Left lung (tissue), 14 donors: ENCODE measurements at places on chromosomes 2 and 18. TPM values are rescaled to one million over a fixed set of nuclear protein-coding genes. Genes with fewer than 3 reads are reported as not detected.

OXER1 gene
- polyA plus RNA-seq, result 9.4 TPM

LOXHD1 gene
- polyA plus RNA-seq, result 1.4 TPM

ACTG2 gene
- 94.1 TPM for polyA plus RNA-seq

- no peak for DNase-seq
Observed at GRCh38 chr2:65294701-65295100, 67.1 kb downstream of the ACTR2 start.

FBXO15 gene
- polyA plus RNA-seq, result 2.8 TPM

DNA sequence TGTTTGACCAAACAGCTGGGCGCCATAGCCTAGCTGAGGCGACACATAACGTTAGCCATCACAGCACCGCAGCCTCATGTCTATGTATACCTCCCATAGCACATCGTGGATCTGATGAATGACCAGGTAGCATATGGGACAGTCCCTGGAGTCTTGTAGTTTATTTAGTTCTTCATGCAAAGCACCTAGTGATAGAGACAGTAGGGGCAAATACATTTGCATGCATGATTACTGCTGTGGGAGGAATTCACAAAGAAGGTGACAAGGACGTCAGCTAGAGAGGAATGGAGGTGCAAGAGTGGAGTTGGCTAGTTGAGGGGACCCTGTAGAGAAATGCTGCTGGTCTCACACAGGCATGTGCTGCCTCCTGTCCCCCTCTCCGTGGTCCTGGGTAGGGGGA lies 478.9 kb upstream of the HS6ST1 start:
- DNase-seq, result no peak

TUBB8B gene
- polyA plus RNA-seq, result 0.56 TPM

DNA sequence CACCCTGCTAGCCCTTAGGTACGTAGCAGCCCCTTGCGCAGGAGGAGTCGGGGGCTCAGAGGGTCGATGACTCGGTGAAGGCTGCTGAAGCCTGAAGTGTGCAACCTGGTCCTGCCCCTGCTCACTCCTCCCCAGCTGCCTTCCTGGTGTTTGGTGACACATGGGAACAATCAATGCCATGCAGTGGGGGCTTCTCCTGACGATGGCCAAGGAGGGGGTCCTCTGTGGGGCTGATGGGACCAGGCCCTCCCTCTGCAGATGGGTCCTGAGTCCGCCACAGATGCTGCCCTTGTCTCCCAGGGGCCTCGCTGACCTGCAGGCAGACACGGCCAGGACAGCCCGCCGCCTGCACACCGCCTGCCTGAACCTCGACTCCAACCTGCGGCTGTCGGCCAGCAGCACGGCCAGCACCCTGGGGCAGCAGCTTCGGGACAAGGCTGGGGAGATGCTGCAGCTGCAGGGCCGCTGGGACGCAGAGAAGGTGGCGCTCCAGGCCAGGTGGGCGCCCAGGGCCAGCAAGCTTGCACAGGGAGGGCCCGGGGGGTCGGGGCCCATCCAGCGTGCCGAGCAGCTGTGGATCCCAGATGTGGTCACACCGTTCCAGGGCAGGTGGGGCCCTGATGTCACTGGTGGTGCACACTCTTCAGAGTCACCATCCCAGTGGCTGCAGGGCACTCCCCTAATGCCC lies 24.6 kb downstream of the CROCC2 start:
- no peak for DNase-seq

DNA sequence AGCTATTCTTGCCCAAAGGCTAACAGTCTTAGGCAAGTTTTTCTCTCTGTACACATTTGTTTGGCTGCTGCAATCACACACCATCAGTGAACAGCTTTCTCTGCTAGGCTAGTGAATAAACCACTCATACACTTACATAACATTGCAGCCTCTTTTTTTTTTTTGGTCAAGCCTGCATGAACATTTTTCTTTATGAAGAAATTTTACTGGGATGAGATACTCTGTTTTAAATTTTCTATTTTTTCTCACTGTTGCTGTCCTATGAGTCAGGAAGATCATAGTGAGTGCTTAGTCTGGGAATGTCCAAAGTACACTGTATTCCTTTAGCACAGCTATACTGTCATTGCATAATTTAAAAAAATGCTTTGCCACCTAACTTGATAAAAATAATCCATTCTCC lies 58.5 kb downstream of the ROCK1 start:
- DNase-seq, result no peak

MYO5B gene
- 14.1 TPM for polyA plus RNA-seq

DNA sequence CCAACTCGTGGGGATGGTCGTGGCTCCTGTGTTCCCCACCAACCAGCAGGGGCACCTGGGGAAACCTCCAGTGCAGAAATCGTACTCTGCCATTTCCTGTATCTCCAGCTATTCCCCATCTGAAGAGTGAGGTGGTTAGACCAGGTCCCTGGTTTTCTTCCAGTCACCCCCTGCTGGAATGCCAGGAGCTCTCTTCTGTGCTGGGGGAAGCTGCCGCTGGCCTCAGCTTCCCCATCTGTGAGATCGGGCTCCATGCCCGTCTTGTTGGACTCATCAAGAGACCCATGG lies 119.7 kb downstream of the INHBB start:
- DNase-seq, result no peak

GRCh38 chr18:49980896-49981295 lies 167.6 kb upstream of the ACAA2 start:
- DNase-seq, result peak; percentile 40

GRCh38 chr2:235820571-235820970 lies 326.7 kb downstream of the AGAP1 start:
- DNase-seq, result no peak

MGAT4A gene
- 18.8 TPM for polyA plus RNA-seq

GRCh38 chr18:37565101-37565976 lies at the start of gene CELF4:
Gene CELF4, minus strand, starts transcription at chr18:37565798.
- no peak for DNase-seq

DSG4 gene
- not detected for polyA plus RNA-seq

ARHGEF4 gene
- polyA plus RNA-seq, result 2.8 TPM

SERPINB10 gene
- 0.40 TPM for polyA plus RNA-seq

DNA sequence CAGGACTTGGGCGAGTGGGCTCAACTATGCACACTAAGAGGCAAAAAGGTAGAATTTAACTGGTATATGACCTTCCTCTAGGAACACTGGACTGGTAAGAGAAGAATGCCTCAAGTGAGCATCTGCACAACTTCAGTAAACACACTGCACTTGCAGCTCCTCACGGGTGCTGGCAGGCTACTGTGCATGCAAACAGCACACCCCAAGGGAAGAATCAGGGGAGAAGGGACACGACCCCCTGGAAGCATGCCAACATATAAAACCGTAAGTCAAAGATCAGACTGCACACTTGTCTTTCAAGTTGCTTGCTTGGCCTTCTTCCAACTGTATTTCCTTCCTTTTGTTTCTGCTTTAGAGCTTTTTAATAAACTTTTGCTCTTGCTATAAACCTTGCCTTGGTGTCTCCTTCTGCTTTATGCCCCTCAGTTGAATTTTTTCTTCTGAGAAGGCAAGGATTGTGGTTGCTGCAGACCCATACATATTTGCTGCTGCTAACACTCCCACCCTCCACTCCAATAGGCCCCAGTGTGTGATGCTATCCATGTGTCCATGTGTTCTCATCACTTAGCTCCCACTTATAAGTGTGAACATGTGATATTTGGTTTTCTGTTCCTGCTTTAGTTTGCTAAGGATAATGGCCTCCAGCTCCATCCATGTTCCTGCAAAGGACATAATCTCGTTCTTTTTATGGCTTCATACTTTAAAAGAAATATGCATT lies 263.7 kb upstream of the SPOPL start:
- DNase-seq, result peak; percentile 3

DNA sequence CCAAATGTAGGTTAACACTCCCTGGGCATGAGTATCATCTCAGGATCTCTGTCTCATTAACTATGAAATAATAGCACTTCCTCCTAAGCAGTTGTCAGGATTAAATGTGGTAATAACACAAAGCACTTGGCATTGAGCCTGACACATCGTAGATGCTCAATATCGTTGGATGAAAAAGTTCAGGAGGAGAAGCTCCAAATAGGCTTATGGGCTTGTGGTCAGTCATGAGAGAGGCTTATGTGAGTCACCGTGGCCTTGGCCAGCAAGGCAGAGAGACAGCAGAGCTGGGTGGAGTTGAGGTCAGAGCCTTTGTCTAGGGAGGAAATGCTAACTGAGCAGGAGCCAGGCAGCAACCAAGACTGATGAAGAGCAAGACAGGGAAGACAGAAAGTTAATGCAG lies 68.3 kb upstream of the PPM1B start:
- peak; percentile 84 for DNase-seq
